ENCODE measurements at places on chromosomes 13 and 19.

DNA sequence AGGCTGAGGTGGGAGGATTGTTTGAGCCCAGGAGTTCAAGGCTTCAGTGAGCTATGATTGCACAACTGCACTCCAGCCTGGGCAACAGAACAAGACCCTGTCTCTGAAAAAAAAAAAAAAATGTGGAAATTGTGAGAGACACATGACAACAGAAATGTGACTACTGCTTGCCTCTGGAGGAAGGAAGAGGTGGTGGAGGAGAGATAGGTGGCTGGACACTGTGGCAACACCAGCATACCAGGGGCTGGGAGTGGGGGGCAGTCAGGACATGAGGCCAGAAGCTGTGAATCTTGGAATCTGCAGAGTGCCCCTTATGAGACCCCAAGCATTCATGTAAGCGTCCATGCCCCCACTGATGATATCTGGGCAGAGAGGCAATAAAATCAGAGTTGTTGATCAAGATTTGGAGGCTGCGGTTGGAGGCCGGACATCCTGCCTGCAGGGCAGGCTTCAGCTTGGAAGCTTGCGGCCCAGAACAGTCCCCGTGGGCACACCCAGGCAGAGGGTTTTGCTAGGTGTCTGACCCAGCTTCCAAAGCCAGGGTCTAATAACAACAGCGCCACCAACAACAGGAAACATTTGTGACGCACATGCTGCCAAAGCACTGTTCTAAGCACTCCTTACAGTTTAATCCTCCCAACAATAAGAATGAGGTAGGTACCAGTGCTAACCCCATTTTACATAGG lies 16.9 kb downstream of the FAM187B start:
- peak; percentile 71 for DNase-seq

GRCh38 chr13:55816976-55817601 lies 1323.6 kb upstream of the PRR20A start:
- DNase-seq, result no peak

GRCh38 chr19:45235485-45235884 lies 9.7 kb downstream of the EXOC3L2 start:
- DNase-seq, result no peak

DNA sequence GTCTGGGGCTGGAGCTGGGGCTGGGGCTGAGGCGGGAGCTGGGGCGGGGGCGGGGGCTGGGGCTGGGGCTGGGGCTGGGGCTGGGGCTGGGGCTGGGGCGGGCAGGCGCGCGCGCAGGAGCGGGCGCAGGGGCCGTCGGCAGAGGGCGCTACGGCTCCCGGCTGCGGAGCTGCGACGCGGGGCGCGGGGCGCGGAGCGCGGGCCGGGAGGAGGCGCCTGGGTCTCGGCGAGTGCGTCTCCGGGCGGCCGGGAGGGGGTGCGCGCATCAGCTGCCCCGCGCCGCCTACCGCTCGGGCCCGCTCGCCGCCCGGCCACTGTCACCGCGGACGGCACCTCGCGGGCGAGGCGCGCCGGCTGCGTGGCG lies 422 bp upstream of the MTUS2 start:
- no peak for DNase-seq

GRCh38 chr13:74132776-74133656 lies 1.2 kb downstream of the KLF12 start:
- no peak for DNase-seq

- no peak for DNase-seq
These were observed 5.9 kb downstream of the BRME1 start for GRCh38 chr19:13899912-13900584.

- DNase-seq, result no peak
These were observed 52.7 kb downstream of the COL4A1 start for GRCh38 chr13:110254151-110254679.

DNA sequence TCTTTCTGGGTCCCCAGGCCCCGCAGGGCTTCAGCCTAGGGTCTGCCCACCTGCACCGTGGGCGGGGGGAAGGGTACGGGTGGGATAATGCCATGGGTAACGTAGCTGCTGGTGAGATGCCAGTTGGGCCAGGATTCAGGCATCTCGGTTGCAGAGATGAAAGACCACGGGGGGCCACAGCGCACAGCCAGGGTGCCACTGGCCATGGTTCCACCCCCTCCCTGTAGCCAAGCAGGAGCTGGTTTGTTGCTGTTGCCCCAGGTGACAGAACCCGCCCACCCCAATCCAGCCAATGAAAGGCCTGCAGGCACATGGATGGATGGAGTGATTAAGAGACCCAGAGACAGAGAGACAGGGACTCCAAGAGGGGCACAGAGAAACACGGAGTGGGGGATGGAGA lies 1.0 kb upstream of the CGB7 start:
- DNase-seq, result no peak

DNA sequence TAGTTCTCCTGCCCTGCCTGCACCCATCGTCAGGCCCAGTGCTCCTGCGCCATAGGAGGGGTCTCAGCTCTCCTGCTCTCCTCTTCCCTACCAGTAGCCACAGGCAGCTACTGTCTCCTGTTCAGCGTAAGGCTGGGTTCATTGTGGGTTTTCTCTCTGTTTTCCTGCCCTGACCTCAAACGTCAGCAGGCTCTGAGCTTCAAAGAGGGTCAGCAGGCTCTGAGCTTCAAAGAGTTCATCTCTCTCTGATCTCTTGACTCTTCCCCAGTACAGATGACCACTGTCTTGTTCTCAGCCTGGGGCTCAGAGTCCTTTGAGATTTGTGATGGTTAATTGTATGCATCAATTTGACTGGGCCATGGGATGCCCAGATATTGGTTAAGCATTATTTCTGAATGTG lies 4.6 kb upstream of the CPB2 start:
- DNase-seq, result no peak

DNA sequence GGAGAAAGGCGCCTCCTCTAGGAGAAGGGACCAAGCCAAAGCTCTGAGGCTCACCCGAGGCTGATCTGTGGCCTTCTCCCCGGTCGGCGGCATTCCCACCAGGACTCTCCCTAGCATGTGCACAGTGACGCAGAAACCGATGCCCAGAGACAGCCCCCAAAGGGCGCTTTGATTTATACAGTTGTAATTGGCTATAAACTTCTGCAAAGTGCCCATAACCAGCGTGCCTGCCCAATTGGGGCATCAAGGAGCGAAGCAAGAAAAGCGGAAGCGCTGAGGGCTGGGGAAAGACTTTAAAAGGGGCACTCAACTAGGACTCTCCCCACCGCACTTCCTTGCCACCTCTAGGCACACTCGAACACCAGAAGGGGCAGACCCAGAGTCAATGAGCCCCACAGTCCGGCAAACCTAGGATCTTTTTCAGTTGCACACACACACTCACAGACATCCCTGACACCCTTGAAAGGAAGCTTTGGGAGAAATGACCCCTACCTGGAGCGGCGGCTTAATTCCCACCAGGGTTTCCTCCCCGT lies 1.8 kb downstream of the CDX2 start:
- no peak for DNase-seq

GRCh38 chr13:112341976-112342735 lies 34.0 kb upstream of the SPACA7 start:
- no peak for DNase-seq

GRCh38 chr13:61029064-61029463 lies 386.6 kb downstream of the PCDH20 start:
- no peak for DNase-seq

DNA sequence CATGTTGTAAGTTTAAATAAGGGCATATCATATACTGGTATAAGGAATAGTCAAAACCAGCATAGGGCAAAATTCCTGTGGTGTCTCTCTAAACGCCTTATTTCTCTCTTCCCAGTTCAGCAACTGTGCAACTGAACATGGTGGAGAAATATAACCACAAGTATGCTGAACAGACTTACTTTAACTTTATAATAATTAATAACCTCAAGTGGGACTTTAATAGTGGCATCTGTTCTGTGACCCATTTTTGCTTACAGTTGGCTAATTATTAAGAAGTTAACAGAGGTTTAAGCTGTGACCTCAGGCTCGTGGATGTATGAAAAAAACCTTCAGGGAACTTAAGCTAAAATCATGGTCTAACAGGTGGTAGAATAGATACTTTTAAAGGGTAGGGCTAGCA lies 54.3 kb downstream of the MICU2 start:
- DNase-seq, result no peak

GRCh38 chr13:96089749-96090239 lies at the start of gene HS6ST3:
Gene HS6ST3 (plus strand): TSS chr13:96090107.
- no peak for DNase-seq

DNA sequence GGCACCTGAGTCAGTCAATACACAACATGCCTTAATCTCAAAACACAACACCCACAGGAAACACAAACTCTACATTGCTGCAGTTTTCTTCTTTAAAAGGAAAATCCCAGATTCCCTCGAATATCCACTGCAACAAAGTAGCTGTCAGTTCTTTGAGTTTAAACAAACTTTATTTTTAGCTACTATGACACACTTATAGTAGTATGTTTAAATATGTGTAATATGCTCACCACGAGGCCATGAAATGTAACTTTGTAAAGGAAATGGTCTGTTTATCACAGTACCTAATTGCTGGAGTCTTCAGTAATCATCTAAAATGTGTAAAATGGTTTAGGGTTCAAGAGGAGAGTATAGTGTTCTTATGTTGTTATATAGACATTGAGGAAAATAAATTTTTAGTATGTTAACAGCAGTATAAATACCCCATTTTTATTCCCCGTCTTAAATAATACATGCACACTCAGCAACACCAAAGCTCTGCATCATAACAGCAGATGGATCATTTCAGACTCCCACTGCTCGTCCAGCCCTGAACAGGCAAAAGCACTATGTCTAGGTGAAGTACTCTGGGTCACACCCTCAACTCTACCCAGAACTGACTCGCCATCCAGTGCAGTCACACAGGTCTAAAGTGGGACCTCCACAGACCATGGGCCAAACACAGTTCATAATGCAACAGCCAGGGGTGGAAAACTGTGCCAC lies 20.6 kb downstream of the TUBGCP3 start:
- DNase-seq, result no peak

DNA sequence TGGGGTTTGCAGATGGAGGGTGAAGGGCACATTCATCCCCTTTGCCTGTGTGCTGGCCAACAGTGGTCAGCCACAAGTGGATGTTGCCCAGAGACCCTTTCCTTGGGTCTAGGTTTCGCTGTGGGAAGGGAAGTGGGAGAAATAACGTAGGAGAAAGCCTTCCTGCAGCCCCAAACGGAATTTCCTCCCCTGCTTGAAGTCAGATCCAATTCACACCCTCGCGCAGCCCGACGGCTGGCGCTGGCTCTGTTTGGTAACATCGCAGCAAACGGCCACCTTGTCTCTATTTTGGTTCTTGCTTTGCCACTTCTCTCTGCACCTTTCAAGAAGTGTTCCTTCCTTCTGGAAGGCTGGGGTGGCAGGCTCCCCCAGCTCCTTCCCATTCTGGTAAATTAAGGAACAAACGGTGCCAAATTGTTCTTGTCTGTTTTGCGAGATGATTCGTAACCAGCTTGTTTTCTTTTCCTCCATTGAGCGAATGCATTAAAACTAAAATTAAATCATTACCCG lies 45.4 kb downstream of the CHST8 start:
- no peak for DNase-seq

DNA sequence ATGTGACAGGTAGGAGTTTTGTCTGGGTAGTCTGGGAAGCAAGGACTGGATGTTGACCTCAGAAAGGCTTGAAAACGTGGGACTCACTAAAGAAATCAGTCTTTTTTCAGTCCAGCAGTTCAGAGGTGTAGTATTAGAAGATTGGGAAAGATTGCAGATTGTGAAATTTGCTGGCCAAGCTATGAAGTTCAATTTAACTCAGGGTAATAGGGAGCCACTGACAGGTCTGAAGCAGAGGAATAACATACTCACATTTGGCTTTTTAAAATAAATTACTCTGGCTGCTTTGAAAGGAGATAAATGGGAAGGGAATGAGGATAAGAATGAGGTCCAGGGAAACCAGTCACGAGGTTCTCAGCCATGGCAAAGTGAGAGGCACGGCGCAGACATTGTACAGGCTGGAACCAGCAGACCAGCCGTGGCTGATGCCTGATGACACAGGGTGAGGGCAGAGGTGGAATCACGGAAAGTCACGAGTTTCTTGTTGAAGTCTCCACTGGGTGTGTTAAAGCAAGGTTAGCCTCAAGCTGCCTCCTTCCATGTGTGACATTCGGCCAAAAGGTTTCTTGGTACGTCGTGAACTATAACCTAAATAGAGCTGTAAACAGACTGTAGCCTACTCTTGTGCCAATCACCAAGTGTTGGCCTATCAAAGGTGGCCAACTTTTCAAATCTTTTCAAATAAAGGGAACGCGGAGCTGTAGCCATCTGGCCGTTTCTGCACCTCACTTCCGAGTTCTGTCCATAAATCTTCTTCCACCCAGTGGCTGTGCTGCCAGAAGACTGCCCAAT lies 377.6 kb downstream of the IRS2 start:
- DNase-seq, result no peak

DNA sequence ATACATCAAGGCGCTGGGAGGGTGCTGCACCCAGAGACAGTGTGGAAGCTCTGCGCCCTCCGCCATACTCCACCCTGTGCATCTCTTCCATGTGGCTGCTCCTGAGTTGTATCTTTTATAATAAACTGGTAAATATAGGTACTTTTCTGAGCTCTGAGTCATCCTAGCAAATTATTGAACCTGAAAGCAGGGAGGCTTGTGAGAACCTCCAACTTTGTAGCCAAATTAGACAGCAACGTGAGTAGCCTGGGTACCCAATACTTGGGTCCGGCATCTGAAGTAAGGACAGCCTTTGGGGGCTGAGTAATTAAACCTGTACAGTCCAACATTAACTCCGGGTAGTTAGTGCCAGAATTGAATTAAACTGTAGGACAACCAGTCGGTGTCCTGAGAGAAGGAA lies 57.4 kb downstream of the RUBCNL start:
- no peak for DNase-seq

DNA sequence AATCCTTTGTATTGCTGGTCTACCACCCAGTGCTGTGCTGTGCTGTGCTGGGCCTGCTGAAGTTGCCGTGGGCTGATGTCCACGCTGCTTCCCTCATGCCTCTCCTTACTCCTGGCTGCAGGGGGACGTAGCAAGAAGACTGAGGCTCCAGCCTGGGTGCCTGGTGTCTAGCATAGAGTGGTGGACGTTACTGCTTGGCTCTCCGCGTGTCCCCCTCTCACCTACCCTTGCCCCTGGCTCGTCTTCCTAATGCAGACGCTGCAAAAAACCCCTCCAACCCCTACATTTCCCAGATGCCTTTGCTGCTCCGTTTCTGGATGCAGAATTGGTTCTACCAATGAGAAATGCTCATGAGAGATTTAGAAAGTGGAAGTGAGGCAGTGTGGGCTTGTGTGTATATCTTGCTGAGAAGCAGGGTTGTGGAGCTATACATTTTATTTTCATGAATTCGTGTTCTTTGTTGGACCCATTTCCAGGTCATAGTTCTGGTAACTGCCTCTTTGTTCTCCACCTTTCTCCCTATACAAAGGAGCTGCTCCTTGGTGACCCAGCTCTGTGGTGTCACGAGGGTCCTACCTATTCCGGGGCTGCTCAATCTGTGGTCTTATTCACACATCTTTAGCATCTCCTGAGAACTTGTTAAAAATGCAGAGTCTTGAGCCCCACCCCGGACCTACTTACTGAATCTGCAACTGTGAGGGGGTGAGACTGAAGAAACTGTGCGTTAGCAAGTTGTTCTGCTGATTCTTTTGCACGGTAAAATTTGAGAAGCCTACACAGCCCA lies 7.9 kb upstream of the DENND1C start:
- DNase-seq, result no peak

- no peak for DNase-seq
These were observed 8.5 kb downstream of the ACTMAP start for GRCh38 chr19:40741527-40742390.

Data from stimulated activated CD4-positive, alpha-beta T cell treated with anti-CD3 and anti-CD28 coated beads, TNF-alpha, amount 100 ng/mL, for 1 hour (primary cell).